A549 treated with Hydrocortisone at 1 μM for 4 hours (cell line): ENCODE measurements at places on chromosomes 1 and 21. TPM values are rescaled to one million over a fixed set of nuclear protein-coding genes. Genes with fewer than 3 reads are reported as not detected.

TNFAIP8L2 gene
- total RNA-seq, result 0.08 TPM in 1 of 5 replicates, not detected in the others

VANGL1 gene
- total RNA-seq, result 15.9 to 23.6 TPM (median 20.4 TPM) in 5 replicates

SPAG17 gene
- not detected in 5 replicates for total RNA-seq

ATP6V1G3 gene
- total RNA-seq, result not detected in 5 replicates

ITPKB gene
- 1.9 to 3.0 TPM (median 2.6 TPM) in 5 replicates for total RNA-seq

PLPP3 gene
- total RNA-seq, result 24.6 to 31.4 TPM (median 27.6 TPM) in 5 replicates

SNX7 gene
- total RNA-seq, result 23.9 to 37.6 TPM (median 26.5 TPM) in 5 replicates

ICOSLG gene
- total RNA-seq, result 3.8 to 4.5 TPM (median 4.2 TPM) in 5 replicates

THEM5 gene
- not detected in 5 replicates for total RNA-seq

FAM3B gene
- not detected in 5 replicates for total RNA-seq
